NCI-H1436 treated with DMSO at 0.1 percent for 48 hours (cell line): ENCODE measurements at places on chromosomes 11 and 22.

GRCh38 chr22:28650463-28650862, 29.2 kb downstream of the TTC28 start:
- DNase-seq = no peak

DNA sequence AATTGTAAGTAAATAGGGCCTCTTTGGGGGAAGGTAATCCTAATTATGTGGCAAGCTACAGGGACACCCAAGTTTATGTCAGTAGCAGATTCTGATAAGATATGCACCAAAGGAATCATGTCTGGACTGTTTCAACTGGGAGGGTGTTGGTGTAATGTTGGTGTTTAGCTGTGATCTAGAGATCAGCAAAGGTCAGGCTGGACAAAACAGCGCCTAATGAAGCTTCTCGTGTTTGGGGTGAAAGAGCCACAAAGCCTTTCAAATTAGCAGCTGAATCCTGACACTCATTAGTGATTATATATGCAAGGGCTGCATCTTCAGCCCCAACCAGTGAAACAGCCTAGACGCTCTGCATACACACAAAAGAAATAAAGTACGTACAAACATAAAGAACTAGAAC, 106.3 kb downstream of the MPPED2 start:
- no peak for DNase-seq

DNA sequence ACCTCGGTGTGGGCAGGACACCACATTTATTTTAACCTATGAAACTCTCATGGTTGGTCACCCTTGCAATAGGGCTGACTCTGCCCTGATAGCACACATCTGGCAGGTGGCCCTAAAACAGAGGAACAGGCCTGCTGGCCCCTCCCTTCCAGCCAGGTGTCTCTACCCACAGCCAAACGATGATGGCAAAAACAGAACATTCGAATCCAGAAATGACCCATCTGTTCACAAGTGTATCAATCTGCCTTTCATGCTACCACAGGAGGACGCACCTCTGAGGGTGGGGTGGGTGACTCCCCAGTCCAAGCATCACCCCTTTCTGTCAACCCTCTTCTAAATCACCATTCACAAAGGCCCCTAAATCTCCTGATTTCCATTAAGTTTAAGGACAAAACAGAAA, 118.1 kb downstream of the ETS1 start:
- no peak for DNase-seq

GRCh38 chr11:46357483-46357936, 10.2 kb downstream of the DGKZ start:
- no peak for DNase-seq

DNA sequence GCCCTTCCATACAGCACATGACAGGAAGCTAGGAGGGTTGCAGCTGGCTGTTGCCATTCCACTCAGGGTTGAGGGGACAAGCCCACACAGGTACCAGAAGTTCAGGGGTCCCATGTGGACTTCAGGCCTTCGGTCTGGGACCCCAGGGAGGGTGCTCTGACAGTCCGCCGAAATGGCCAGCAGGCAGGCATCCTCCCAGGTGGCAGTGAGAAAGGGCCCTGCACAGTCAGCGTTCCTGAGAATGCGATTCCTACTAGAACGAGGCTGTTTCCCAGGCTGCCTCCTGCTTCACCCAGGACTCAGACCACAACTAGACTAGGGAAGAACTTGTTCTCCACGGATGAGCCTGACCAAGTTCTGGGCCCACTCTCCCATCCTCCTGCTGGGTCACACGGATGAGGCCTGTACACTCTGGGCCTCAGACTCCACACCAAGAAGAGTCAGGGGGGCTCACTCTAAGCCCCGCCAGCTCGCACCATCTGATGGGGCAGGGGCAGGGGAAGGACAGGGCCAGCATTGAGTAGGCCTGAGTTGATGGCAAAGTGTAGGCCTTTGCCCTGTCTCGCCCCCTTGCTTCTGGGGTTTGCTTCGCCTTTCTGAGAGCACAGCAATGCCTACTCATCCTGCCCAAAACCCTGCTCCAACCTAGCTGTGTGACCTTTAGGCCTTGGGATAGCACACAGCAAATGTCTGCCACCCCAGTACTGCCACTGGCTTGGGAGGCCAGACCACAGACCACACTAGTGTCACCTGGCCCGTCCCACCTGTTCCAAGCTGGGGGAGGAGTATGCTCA, 14.0 kb downstream of the KCNQ1OT1 start:
- DNase-seq = no peak

- DNase-seq = peak; percentile 76
Observed at GRCh38 chr22:37330200-37331033, 48.1 kb downstream of the CYTH4 start.

- DNase-seq = no peak
Observed at GRCh38 chr11:27699926-27700350, 317 bp downstream of the BDNF start.

GRCh38 chr11:37929100-37929653, 1331.1 kb upstream of the RAG2 start:
- no peak for DNase-seq
